ENCODE measurements at places on chromosomes 13 and 19.

GRCh38 chr13:76048675-76049375, 412.7 kb downstream of the LMO7 start:
- DNase-seq = no peak

DNA sequence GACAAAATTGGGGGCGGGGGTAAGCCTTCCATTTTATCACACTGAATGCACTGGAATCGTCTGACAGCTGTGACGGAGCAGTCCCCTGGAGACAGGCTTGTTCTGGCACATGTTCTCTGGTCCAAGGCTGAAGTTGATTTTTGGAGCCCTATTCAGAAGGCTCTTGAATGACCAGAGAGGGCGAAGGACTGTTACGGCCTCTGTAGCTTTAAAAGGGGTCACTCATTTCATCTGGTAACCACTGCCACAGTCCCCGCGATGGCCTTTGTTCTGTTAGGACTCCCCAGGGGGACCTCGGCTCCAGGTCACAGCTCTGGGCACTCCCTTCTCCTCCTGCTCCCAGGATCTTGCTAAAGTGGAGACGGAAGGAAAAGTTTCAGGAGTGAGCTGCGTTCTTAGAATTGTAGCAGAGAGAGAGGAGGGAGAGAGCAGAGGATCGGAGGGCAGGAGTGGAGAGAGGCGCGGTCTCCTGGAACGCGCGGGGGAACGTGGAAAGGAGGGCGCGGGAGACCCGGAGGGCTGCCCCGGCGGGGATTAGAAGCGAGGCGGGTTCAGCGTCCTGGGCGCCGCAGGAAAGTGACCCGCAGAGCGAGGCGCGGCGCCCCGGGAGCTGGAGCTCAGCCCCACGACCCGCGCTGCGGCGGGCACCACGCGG, 134.3 kb upstream of the MYO16 start:
- DNase-seq = no peak

- DNase-seq = peak; percentile 80
Observed at GRCh38 chr19:18112989-18113478, 15.5 kb downstream of the MAST3 start.

GRCh38 chr19:39423258-39424086, 11.0 kb downstream of the PLEKHG2 start:
- DNase-seq = no peak

- DNase-seq = no peak
Observed at GRCh38 chr13:46342538-46342937, 44.5 kb downstream of the RUBCNL start.

GRCh38 chr13:23687614-23688013, 117.4 kb downstream of the TNFRSF19 start:
- no peak for DNase-seq

- DNase-seq = no peak
Observed at GRCh38 chr13:83634601-83635000, 247.7 kb downstream of the SLITRK1 start.

DNA sequence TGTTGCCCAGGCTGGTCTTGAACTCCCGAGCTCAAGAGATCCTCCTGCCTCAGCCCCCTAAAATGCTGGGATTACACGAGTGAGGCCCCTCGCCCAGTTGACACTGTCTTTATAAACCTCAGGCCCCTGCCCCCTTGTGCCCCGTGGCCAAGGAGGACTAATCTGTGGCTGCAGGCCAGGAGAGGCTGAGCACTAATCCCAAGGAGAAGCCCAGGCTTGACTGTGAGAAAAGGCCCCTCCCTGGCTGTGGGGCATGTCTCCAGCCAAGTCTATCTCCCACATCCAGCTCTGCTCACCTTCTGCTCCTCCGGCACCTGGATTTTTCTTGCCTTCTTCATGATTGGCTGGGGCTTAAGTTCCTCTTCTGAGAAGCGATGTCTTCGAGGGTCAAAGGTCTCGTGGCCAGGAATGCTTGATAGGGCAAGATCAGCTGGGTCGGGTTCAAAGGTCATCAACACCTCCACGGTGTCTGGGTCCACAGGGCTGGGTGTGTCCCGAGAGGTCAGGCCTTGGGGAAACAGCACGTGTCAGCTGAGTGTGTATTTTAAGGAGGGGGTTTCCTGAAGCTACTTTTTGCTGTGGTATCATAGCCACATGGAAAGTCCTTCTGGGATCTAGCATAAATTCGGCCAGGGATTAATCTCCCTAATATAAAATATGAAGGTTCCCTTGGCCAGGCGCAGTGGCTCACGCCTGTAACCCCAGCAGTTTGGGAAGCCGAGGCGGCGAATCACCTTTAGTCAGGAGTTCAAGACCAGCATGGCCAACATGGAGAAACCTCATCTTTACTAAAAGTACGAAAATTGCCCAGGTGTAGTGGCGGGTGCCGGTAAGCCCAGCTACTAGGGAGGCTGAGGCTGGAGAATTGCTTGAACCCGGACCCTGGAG, 3.8 kb downstream of the DBP start:
- no peak for DNase-seq

GRCh38 chr13:93066187-93066586, 160.4 kb upstream of the GPC6 start:
- no peak for DNase-seq

DNA sequence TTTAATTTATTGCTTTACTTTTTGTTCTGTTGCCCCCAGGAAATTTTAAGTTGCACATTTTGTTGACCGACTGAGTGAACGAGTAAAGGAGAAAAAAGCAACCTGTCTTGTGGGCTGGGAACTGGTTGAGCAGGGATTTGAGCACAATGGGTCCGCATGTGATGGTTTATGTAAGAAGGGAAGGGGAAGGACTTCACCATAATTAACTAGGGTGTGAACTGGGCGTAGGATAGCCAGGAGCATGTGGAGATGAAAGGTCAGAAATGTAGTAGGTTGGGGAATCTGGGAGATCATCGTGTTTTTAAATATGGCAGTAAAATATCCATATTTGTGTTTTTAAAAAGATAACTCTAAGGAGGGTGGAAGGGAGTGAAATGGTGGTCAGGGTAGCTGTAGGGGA, 99.9 kb downstream of the GPC5 start:
- no peak for DNase-seq

- no peak for DNase-seq
Observed at GRCh38 chr13:110789871-110790270, 76.4 kb downstream of the ING1 start.

- DNase-seq = no peak
Observed at GRCh38 chr13:99294958-99295357, 12.2 kb downstream of the GPR183 start.

GRCh38 chr19:7879836-7880235, 5.6 kb upstream of the PRR36 start:
- DNase-seq = no peak

GRCh38 chr13:43389983-43390382, 366.6 kb downstream of the DNAJC15 start:
- DNase-seq = no peak

DNA sequence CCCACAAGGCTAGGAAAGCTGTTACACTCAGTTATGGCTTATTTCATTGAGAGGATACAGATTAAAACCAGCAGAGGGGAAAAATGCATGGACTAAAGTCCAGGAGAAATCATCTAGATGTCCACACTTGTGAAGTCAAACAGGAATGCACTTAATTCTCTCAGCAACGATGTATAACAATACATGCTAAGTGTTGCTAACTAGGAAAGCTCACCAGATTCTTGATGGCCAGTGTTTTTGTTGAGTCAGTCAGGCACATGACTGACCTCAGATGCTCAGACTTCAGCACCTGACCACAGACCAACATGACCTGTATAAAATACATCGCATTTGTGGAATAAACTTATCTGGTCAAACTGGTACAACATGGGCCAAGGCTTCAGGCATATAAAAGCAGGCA, 470.2 kb upstream of the PRR20A start:
- DNase-seq = no peak

DNA sequence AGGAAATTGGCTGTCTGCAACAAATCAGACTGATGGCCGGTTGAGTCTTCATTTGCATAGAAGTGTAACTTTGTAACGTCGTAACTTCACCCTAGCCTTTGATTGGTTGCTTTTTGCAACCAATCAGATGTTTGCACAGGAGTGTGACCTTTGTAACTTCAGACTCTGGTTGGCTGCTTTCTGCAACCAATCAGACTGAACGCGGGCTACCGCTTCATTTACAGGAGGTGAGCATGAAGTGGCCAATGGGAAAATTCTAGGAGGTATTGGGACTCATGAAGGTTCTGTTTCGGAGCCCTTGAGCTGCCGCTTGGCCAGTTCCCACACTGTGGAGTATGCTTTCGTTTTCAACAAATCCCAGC, 441 bp upstream of the ZNF559 start:
- DNase-seq = no peak

DNA sequence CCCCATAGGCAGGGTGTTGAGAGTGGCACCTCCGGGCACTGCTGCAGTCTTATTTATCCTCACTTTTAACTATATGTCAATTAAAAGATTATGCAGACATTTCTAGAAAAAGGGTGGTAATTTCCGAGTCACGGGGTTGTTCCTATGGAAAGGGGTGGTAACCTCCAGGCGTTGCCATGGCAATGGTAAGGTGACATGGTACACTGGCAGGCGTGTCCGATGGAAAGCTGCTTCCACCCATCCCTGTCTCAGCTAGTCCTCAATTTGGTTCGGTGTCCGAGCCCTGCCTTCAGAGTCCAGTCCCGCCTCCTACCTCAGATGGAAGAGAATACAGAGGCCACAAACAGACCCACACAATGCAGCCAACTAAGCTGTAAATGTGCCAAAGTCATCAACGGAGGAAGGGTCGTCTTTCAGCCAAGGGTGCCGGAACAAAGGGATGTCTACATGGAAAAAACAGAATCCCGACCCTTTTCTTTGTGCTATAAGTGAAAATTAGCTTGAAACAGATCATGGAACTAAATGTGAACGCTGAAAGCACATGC, 72.6 kb upstream of the C13orf46 start:
- DNase-seq = no peak

GRCh38 chr13:98162935-98163334, 14.1 kb downstream of the RNF113B start:
- DNase-seq = no peak

DNA sequence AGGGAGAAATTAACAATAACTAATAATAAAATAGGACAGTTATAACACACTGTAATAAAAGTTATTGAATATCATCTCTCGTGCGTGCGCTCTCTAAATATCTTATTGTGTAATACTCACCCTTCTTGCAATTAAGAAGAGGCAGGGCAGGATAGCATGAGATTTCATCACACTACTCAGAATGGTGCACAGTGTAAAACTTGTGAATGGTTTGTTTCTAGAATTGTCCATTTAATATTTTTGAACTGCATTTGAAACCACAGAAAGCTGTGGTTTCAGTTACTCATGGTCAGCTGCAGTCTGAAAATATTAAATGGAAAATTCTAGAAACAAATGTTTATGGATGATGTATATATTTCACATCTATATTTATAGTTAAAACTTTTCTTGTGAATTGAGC, 161.1 kb downstream of the DCT start:
- DNase-seq = no peak

All from substantia nigra (tissue), 51 donors.